ENCODE measurements at places on chromosomes 7 and 10. TPM values are rescaled to one million over a fixed set of nuclear protein-coding genes. Genes with fewer than 3 reads are reported as not detected.
A peak's percentile ranks its signal among the peaks of the same experiment; 100 is the strongest.

GRCh38 chr7:39410582-39410981 is 155.6 kb upstream of the YAE1 start:
- no peak for DNase-seq

GRCh38 chr7:22469371-22470143 is 30.4 kb downstream of the STEAP1B start:
- no peak for DNase-seq

DNA sequence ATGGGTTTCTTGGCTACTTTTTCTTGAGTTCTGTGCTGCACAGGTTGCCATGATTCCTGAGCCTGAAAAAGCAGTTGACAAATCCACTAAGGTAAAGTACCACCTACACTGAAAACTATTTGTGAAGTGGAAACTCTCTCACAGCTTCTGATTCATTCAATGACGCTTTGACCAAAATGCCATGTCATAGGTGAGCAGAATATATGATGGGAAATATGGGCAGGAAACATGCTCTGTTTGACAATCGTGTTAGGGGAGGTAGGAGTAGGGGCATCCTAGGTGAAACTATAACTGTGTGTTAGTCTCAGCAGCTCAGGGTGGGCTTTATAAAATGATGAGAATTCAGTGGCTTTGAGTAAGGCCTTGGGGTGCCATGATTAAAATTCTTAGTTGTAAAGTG is 69.6 kb upstream of the ELMO1 start:
- no peak for DNase-seq

GRCh38 chr10:103441206-103441605 is 11.0 kb downstream of the CALHM2 start:
- no peak for DNase-seq

DNA sequence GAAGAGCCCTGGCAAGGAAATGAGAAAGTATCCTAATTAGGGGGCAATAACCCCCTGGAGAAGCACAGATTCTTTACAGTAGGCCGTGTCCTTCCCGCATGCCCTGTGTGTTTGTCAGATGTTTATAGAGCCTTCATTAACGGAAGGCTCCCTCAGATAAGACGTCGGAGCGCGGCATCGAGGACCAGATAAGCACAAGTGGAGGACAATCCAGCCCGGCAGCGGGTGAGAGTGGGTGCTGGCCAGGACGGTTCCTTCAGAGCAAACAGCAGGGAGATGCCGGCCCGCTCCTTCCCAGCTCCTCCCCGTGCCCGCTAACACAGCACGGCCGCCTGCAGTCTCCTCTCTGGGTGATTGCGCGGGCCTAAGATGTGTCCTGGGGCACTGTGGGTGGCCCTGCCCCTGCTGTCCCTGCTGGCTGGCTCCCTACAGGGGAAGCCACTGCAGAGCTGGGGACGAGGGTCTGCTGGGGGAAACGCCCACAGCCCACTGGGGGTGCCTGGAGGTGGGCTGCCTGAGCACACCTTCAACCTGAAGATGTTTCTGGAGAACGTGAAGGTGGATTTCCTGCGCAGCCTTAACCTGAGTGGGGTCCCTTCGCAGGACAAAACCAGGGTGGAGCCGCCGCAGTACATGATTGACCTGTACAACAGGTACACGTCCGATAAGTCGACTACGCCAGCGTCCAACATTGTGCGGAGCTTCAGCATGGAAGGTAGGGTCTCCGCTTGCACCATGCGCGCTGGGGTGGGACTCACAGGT is at the start of gene GDF2:
TSS of gene GDF2 (plus strand) at position 155 of the 762 bp plus-strand sequence. CDS start at position 370, 215 bp downstream.
- no peak for DNase-seq

- peak; percentile 52 for DNase-seq
Observed at GRCh38 chr7:44063547-44063893, 1.8 kb downstream of the PGAM2 start.

GRCh38 chr7:108419961-108420908 is 36.0 kb downstream of the NRCAM start:
- no peak for DNase-seq

OR9A2 gene
- not detected for total RNA-seq

HOXA9 gene
- total RNA-seq, result not detected

CLRN3 gene
- not detected for total RNA-seq
